Astrocyte of the spinal cord (primary cell): ENCODE measurements at places on chromosomes 2 and 18.

DNA sequence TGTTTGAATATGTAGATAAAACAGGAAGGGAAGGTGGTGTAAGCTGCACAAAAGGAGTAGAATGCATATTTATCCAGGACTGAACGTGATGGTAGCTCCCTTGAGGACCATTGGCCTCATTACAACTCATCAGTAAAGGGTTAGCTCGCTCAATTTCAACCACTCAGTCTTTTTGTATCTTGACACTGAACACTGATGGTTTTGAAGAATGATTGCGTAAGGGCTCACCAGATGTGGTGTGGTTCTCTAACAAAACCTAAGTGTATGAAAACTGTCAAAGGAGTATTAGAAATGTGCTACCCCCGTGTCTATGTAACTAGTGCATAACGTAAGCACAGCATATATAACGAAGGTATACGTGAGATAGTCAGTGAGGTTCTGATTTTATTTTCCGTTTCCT is 272.4 kb upstream of the THSD7B start:
- no peak for DNase-seq

DNA sequence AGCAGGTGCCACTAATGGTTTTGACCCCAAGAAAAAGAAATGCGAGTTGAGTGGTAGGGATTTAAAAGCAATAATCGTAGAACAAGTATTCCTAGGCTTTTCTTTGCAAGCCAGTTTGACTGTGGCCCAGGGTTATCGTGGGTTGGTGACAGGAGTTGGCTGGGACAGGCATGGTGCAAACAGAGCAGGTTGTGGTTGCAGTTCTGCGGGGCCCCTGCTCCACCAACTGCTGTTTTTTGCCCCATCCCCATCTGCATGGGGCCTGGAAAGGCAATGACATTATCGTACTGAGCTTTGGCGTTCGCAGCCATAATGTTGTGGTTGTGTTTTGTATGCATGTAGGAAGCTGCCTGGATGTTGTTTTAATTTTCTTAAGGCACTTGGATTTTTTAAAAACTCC is 274.0 kb downstream of the TSN start:
- DNase-seq, result no peak

DNA sequence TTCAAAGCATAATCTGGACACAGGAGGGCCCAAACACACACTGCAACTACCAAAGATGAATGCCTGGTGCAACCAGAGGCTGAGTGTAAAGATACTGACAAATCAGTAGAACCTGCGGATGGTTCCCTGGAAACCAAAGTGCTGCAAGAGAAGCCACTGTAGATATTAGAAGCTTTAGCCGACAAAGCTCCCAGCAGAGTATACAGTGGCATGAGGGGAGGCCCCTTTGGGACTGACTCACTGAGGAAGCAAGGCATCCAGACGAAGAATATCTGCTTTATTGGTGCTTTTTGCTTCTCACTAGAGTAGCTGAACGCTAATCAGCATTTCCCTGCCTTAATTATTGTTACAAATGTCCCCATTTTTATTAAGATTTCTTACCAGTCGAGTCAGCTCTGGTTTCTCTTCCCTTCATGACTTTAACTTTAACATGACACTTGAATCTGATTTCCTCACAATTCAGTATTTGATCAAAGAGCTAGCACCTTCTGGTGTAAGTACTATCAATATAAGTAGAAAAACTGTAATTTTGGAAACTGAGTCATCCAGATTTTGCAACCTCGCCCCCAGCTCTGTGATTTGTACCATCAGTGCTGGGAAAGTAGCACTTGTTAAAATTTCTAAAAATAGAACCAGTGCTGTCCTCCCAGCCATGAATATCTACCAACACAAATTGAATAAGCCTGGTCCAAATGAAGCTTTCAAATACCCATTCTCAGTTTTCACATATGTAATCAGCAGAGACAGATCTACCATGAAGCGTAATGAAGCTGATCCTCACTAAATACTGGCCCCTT is 34.2 kb downstream of the FIGN start:
- DNase-seq, result no peak

GRCh38 chr2:32864334-32865111 is 82.2 kb upstream of the LTBP1 start:
- DNase-seq, result peak; percentile 81

GRCh38 chr18:61503688-61504087 is 170.5 kb downstream of the CDH20 start:
- peak; percentile 1 for DNase-seq

DNA sequence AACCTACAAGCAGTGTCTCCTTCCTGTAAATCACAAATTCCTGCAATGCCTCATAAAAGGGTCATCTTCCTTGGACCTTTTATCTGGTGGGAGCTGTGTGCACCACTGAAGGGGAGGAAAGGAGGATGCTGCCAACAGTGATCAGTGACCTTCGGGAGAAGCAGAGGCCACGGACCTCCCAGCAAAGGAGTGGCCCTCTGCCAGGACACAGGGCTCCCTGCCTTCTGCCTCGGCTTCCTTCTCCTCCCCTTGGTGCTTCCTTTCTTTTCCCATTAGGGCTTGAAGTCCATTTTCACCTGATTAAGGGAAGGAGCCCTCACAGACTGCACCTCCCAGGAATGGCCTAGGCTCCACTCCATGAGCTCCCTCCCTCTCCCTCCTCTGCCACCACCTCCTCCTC is 85.3 kb upstream of the ITGA6 start:
- no peak for DNase-seq

GRCh38 chr2:144234542-144234871 is 285.4 kb downstream of the ZEB2 start:
- DNase-seq, result no peak

- DNase-seq, result no peak
Observed at GRCh38 chr2:6202756-6203155, 510.6 kb downstream of the SOX11 start.

DNA sequence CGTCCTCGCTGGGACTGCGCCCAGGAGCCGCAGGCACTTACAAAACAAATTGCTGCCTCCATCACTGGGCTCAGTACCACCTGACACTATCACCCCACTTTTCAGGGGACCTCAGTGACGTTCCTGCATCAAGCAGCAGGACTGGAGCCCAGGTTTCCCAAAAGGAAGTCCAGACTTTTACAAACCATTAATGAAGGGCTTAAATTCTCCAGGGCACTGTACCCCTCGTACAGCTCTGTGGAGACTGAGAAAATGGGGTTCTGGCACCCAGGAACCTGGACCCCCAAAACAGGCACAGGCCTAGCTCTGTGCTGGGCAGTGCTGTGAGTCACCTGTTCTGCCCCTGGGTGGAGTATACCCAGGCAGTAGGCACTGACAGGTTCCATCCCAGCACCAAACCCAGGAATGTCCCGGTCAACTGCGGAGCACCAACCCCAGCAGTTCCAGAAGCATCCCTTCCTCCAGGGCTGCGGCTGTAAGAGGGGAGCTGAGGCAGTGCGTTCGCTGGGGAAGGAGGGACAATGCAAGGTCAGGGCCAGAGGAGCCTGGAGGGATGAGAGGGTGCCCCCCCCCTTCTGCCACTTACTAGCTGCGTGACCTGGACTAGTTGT is 24.6 kb upstream of the NOTO start:
- no peak for DNase-seq

DNA sequence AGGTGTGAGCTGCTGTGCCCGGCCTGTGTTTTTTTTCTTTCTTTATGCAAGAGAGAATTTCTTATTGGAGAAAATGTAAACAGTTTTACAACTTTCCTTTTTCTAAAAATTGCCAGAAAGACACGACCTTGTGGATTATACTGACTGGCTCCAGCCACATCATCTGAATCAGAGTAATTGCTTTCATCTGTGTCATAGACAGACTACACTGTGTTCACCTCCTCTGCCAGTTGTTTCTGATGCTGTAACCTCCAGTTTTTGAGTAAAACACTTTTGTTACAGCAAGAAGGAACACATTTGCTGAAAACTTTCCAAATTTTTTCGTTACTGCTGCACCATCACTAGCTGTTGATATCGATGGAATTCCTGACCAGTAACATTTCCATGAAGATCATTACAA is 43.9 kb upstream of the PLEKHM3 start:
- DNase-seq, result no peak
